Right lung (tissue), 10 donors: ENCODE measurements at places on chromosomes 7 and 10. TPM values are rescaled to one million over a fixed set of nuclear protein-coding genes. Genes with fewer than 3 reads are reported as not detected.

PWWP2B gene
- polyA plus RNA-seq, result 7.7 TPM

SMARCD3 gene
- polyA plus RNA-seq, result 114 TPM

DNA sequence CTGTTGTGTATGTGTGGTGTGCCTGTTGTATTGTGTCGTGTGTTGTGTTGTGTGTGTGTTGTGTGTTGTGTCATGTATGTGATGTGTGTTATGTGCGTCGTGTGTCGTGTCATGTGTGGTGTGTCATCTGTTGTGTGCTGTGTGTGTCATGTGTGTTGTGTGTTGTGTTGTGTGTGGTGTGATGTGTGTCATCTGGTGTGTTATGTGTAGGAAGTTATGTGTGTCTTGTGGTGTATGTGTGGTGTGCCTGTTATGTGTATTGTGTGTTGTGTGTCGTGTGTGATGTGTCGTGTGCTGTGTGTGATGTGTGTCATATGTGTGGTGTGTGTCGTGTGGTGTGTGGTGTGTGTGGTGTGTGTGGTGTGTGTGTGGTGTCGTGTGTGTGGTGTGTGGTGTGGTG is 145.2 kb downstream of the DNAJB6 start:
- DNase-seq, result no peak

PRLHR gene
- not detected for polyA plus RNA-seq

FBH1 gene
- 70.0 TPM for polyA plus RNA-seq

MLLT10 gene
- 50.8 TPM for polyA plus RNA-seq

- DNase-seq, result no peak
These were observed 169.5 kb upstream of the SVIL start for GRCh38 chr10:29804025-29804852.

- no peak for DNase-seq
These were observed 727.3 kb downstream of the AUTS2 start for GRCh38 chr7:70325509-70326101.

GRCh38 chr7:117872561-117873309 is 506 bp downstream of the CTTNBP2 start:
- DNase-seq, result no peak

COL26A1 gene
- polyA plus RNA-seq, result 6.9 TPM

DNA sequence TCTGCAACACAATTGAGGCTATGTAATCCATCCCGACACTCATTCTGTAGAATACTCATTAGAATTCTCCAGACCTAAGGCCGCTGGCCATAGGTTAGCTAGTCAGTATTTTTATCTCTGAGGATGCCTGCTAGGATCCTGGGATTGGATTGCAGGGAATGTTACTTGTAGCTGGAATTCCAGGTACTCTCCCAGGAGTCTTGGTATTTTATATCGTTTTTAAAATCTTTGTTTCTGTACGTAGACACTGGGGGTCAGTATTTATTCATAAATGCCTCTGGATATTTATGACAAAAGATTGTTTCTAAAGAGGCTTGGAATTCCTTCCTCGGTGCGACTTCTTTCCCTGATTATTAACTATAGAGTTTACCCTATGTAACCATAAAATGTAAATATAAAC is 40.1 kb downstream of the BPGM start:
- DNase-seq, result no peak

MCM10 gene
- polyA plus RNA-seq, result 10.6 TPM

DNA sequence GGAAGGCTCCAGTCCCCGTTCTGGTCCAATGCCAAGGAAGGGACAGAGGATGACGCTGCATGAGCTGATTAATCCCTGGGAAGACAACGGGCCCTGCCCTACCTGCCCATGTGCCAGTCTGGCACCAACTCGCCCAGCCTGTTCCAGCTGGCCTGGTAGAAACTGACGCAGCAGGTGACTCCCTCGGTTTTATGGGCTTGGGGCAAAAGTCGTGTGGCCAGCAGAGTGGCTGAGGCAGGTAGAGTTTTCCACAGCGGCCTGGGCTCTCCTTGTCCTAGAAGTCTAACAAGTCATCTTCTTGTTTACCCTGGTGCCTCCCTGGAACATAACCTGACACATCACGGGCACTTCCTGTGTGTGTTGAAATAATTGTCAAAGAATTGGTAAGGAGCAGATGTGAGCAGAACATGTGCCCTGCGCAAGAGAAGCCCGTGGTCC is 20.4 kb upstream of the LMTK2 start:
- DNase-seq, result no peak

DNA sequence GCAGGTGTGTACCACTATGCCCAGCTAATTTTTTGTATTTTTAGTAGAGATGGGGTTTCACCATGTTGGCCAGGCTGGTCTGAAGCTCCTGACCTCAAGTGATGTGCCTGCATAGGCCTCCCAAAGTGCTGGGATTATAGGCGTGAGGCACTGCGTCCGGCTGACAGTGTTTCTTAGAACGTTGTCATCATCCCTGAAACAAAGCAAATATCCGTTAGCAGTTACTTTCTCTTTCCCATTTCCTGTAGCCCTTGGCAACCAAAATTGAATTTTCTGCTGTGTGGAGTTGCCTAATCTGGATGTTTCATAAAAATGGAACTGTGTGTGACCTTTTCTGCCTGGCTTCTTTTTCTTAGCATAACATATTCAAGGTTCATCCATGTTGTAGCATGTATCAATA is 22.4 kb downstream of the ZNF33A start:
- no peak for DNase-seq
